ENCODE measurements at places on chromosomes 6 and 20.

GRCh38 chr20:16100767-16101166, 472.5 kb downstream of the KIF16B start:
- no peak for DNase-seq

GRCh38 chr6:37940074-37940847, 120.7 kb downstream of the ZFAND3 start:
- DNase-seq: no peak

DNA sequence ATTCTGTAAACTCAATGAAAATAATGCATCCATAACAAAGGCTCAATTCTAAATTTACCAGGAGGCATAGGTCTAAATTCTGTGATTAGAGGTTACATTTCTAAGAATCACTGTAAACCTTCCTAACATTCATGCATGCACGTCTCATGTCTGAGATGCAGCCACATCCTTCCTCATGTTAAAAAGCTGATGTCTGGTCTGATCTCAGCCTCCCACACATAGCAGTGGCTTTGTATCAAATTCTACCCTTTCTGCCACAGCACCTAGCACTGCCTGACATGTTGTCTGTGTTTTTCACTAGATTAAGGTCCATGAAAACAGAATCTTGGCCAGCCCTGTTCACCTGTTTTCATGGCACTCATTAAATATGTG, 171.1 kb downstream of the WDR27 start:
- DNase-seq: no peak

GRCh38 chr6:134853111-134854055, 96.5 kb downstream of the ALDH8A1 start:
- DNase-seq: no peak
